ENCODE measurements at places on chromosomes 7 and 10. TPM values are rescaled to one million over a fixed set of nuclear protein-coding genes. Genes with fewer than 3 reads are reported as not detected.

GRCh38 chr10:1132584-1132983 is 76.4 kb downstream of the WDR37 start:
- H3K4me3 ChIP-seq = no peak overlapping the region
- H3K27ac ChIP-seq = no peak overlapping the region
- H3K4me1 ChIP-seq = no peaks in the 10 kb centered on the region
- no peak for DNase-seq

GRCh38 chr7:21763818-21764217 is 181.9 kb downstream of the CDCA7L start:
- H3K4me1 ChIP-seq = no peaks in the 10 kb centered on the region
- no peaks in the 10 kb centered on the region for H3K36me3 ChIP-seq

GRCh38 chr7:27953361-27953760 is 213.4 kb downstream of the TAX1BP1 start:
- no peaks in the 10 kb centered on the region for H3K27me3 ChIP-seq
- peak; percentile 55 for DNase-seq
- H3K4me1 ChIP-seq = peaks cover 32% of the 10 kb centered on the region
- no peak overlapping the region for H3K4me3 ChIP-seq

SEMA3A gene
- 19.4 TPM for total RNA-seq

GRCh38 chr10:77409697-77410471 is 227.7 kb downstream of the KCNMA1 start:
- no peak overlapping the region for H3K4me3 ChIP-seq
- peaks cover 43% of the 10 kb centered on the region for H3K4me1 ChIP-seq
- H3K27ac ChIP-seq = no peak overlapping the region
- DNase-seq = peak; percentile 19
- H3K27me3 ChIP-seq = no peaks in the 10 kb centered on the region
- H3K36me3 ChIP-seq = no peaks in the 10 kb centered on the region

GRCh38 chr7:47991741-47992311 is 12.4 kb upstream of the HUS1 start:
- H3K27me3 ChIP-seq = no peaks in the 10 kb centered on the region
- H3K27ac ChIP-seq = no peak overlapping the region
- peak; percentile 39 for DNase-seq
- no peaks in the 10 kb centered on the region for H3K4me1 ChIP-seq

DNA sequence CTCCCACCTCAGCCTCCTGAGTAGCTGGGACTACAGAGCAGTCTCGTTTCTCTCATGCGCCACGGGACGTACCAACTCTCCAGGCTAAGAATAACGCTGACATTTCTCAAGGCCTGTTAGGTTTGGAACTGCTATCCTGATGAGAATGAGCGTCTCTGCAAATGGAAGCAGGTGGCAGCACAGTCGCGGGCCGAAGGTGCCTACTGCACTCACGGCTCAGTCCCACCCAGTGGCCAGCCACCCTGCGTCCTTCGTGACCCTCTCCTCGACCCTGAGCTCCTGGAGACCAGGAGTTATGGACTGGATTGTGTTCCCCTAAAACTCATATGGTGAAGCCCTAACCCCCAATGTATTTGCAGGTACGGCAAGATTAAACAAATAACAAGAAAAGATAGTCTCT is 274.1 kb downstream of the PRPF18 start:
- H3K27ac ChIP-seq = no peak overlapping the region
- H3K4me1 ChIP-seq = no peaks in the 10 kb centered on the region
- H3K4me3 ChIP-seq = no peak overlapping the region
- H3K36me3 ChIP-seq = no peaks in the 10 kb centered on the region

FAM25C gene
- not detected for total RNA-seq

- peaks cover 3% of the 10 kb centered on the region for H3K4me1 ChIP-seq
- no peaks in the 10 kb centered on the region for H3K36me3 ChIP-seq
- H3K27me3 ChIP-seq = no peaks in the 10 kb centered on the region
- H3K4me3 ChIP-seq = no peak overlapping the region
Observed at GRCh38 chr10:93288679-93289634, 193.2 kb downstream of the MYOF start.

DNA sequence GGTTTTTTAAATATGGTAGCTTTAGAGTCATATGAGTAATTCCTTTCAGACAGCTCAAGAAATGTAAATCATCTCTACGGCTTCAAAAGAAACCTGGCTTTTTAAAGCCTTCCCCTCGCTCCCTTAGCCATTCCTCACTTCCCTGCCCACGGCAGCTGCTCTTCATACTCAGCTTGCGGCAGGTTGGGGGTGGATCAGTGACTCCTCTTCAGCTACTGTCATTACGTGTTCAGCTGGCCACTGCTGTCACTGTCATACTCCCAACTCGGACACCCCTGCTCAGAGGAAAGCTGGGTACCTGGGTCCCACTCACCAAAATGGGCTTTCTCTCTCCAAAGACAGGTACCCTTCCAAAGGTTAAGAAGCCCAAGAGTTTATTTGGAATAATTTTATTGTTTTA is 6.6 kb downstream of the YWHAG start:
- H3K4me1 ChIP-seq = peaks cover 19% of the 10 kb centered on the region
- H3K36me3 ChIP-seq = peaks cover 73% of the 10 kb centered on the region
- H3K27me3 ChIP-seq = no peaks in the 10 kb centered on the region
- H3K4me3 ChIP-seq = no peak overlapping the region

DNA sequence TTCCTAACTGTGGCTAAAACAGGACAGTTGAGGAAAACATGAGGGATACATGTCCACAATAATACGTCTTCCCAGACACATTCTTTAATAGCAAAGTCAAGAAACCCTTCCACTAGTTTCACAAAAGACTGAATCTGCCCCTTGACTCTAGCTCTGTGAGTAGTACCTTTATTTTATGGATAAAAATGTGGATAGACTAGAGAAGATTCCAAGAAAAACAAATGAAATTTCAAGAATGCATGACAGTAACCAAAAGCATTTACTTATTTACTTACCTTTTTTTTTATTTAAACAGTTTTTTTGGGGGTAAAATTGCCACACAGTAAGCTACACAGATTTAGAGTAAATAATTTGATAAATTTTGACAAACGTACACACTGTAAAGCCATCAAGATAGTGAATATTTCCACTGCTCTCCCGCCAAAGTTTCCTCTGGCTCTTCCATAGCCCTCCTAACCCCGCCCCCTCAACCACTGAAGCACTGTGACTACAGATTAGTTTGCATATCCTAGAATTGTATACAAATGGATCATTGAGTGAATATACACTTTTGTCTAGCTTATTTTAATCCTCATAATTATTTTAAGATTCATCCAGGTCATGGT is 420.4 kb upstream of the ZMIZ1 start:
- DNase-seq = no peak
- H3K4me3 ChIP-seq = no peak overlapping the region
- H3K36me3 ChIP-seq = no peaks in the 10 kb centered on the region
- no peak overlapping the region for H3K27ac ChIP-seq

DNA sequence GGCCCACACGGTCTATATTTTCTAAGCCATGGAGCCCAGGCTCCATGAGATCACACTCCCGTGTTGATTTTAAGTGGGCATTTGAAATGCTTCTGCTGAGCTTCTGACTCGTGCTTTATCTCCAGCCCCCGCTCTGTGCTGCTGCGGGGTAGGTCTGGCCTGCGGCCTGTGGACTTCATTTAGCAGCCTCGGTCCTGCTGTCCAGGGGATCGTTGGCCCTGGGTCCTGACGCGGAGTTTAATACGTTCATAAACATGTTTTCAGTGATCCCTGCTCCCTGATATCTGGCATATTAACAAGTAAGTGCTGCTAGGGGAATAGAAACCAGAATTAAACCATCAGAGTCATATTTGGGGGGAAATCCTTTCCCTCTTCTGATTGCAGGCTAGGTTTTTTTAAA is 540.3 kb upstream of the MGMT start:
- no peak overlapping the region for H3K4me3 ChIP-seq
- H3K36me3 ChIP-seq = no peaks in the 10 kb centered on the region
- H3K27me3 ChIP-seq = no peaks in the 10 kb centered on the region
- DNase-seq = no peak
- H3K27ac ChIP-seq = no peak overlapping the region
- H3K4me1 ChIP-seq = peaks cover 6% of the 10 kb centered on the region

DNA sequence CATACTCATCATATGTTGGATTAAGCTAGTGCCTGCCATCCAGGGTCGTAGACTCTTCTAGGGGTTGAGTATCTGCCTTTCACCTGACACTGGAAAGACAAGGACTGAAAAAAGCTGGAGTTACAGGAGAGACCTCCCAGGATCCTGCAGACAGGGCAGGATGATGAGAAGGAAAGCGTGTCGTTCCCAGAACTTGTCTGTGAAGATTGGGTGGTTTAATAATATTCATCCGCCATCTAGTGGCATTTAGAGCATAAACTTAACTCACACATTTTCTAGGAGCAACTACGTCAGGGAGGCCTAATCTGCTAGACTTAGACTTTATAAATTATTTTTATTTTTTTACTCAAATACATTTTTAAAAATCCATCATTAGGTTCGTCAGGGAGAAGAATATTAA is 59.6 kb downstream of the ADRB1 start:
- no peaks in the 10 kb centered on the region for H3K4me1 ChIP-seq
- H3K27me3 ChIP-seq = no peaks in the 10 kb centered on the region
- no peak overlapping the region for H3K4me3 ChIP-seq
- H3K36me3 ChIP-seq = no peaks in the 10 kb centered on the region

DNA sequence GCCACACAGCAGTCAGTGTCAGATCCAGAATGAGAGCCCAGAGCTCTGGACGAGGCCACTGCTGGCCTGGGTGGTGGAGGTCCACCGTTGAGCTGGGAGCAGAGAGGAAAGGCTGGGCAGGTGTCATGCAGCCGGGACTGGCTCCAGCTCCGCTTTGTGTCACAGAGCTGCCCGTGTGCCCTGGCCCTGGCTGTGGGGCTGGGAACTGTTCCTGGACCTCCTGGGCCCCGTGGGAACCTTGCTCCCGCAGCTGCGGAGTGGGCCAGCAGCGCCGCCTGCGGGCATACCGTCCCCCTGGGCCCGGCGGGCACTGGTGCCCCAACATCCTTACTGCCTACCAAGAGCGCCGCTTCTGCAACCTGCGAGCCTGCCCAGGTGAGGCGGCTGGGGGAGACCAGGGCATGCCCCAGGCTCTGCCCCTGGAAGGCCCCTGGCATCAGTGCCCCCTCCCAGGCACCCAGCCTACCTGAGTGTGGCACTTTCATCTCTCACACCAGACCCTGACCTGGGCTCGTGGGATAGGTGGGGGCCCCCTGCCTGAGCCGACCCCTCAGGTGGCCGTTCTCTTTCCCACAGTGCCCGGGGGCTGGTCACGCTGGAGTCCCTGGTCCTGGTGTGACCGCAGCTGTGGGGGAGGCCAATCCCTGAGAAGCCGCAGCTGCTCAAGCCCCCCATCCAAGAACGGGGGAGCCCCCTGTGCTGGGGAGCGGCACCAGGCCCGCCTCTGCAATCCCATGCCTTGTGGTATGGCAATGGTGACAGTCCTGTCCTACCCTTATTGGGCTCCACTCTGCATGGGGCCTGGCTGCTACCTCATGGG is 18.8 kb upstream of the ZNF862 start:
- no peak overlapping the region for H3K4me3 ChIP-seq
- DNase-seq = no peak
- H3K4me1 ChIP-seq = peaks cover 5% of the 10 kb centered on the region
- no peak overlapping the region for H3K27ac ChIP-seq
- peaks cover 40% of the 10 kb centered on the region for H3K27me3 ChIP-seq

HMX2 gene
- not detected for total RNA-seq

GRCh38 chr10:86346799-86347665 is 19.6 kb downstream of the GRID1 start:
- H3K27me3 ChIP-seq = no peaks in the 10 kb centered on the region
- DNase-seq = no peak
- no peak overlapping the region for H3K27ac ChIP-seq
- H3K4me1 ChIP-seq = no peaks in the 10 kb centered on the region
- no peak overlapping the region for H3K4me3 ChIP-seq
- no peaks in the 10 kb centered on the region for H3K36me3 ChIP-seq

SPOCK2 gene
- 15.5 TPM for total RNA-seq

DNA sequence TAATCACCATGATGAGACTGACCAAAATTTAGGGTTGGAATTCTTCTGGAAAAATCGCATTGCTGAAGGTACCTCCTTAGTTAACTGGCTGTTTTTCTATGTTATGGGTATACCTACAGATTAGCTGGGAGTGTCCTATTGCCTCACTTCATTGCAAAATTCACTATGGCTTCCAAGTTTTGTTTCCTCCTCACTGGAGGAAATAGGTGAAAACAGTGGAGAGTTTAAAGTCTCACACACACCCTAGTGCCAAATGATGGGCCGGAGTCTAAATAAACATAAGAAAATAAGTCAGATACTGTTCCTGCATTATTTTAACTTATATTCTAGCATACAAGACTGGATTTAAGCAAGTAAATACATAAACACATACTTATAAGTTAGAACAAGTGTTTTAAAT is 98.2 kb downstream of the AHR start:
- DNase-seq = no peak
- H3K27ac ChIP-seq = no peak overlapping the region
- no peaks in the 10 kb centered on the region for H3K4me1 ChIP-seq
- H3K36me3 ChIP-seq = no peaks in the 10 kb centered on the region
- no peak overlapping the region for H3K4me3 ChIP-seq

AFAP1L2 gene
- 2.2 TPM for total RNA-seq

ACSM6 gene
- total RNA-seq = 0.08 TPM

DNA sequence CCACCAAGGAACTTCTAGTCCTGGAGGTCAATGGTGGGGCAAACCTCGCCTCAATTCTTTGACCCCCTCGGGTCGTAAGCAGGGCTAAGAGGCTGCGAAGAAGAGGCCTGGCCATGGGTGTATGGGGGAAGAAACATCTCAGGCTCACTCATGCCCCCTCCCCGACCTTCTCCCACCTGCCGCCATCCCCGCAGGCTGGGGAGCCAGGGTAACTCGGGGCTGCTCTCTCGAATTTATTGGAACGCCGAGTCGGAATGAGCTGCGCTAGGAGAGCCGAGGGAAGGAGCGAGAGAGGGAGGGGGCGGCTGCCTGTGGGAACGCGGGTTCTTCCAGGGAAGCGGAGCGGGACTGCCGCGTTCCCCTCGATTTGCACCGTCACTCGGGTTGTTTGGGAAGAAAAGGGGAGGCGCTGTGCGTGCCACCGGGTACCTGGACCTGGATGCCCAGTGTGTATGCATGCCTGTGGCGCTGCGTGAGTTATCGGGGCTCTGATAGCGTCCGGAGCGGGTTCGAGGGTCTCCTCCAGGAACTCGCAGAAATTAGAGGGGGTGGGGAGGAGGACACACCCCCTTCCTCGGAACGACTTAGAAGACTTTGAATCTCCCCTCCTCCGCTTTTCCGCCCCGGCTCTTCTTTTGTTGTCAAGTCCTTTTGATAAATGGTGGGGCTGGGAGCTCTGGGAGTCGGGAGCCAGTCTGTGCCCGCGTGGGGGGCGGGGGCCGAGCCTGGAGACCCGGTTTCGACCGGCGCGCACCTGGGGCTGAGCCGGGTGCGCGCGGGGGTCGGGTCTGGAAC is 1.8 kb upstream of the ZNF503 start:
- peaks cover 3% of the 10 kb centered on the region for H3K36me3 ChIP-seq
- no peaks in the 10 kb centered on the region for H3K27me3 ChIP-seq
- no peak overlapping the region for H3K27ac ChIP-seq
- H3K4me1 ChIP-seq = peaks cover 3% of the 10 kb centered on the region
- DNase-seq = peak; percentile 29
- peak overlapping the region; percentile 69 for H3K4me3 ChIP-seq

DNA sequence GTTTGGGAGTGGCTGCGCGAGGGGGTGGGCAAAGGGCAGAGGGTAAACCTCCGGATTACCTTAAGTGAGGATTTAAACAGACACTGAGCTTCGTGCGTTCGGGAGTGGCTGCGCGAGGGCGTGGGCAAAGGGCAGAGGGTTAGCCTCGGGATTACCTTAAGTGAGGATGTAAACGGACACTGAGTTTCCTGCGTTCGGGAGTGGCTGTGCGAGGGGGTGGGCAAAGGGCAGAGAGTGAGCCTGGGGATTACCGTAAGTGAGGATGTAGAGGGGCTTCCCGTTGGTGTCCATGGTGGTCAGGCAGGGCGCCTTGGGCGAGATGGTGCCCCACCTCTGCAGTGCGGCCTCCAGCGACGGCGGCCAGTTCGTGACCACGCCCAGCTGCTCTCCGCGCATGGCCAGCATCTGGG is 275.8 kb downstream of the DIP2C start:
- no peaks in the 10 kb centered on the region for H3K27me3 ChIP-seq
- no peaks in the 10 kb centered on the region for H3K4me1 ChIP-seq
- no peaks in the 10 kb centered on the region for H3K36me3 ChIP-seq

Data from SJCRH30 (cell line).